ENCODE measurements at places on chromosomes 4 and X.

- no peak for DNase-seq
Measured at GRCh38 chr4:182105416-182105815, 137.8 kb upstream of the TENM3 start.

GRCh38 chr4:6456450-6456849, 16.0 kb downstream of the PPP2R2C start:
- no peak for DNase-seq

- peak; percentile 38 for DNase-seq
Measured at GRCh38 chrX:51802917-51803688, 59.9 kb downstream of the GSPT2 start.

DNA sequence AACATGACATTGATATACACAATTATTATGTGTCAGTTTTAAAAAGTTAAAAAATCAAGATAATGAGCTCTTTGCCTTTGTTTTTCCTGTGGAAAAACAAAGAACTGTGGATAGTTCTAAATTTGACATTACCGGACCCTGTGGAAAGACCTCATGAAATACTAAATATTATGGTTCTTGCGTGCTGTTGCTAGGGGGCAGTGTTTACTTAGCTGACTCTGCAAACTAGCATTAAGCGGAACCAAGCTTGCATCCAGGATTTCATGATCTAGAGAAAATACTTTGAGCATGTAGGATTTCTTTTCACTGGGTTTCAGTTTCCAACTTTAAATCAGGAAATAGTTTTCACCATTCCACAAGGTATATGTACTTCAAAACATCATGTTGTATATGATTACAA, 33.6 kb downstream of the CLCN4 start:
- no peak for DNase-seq

GRCh38 chr4:33577791-33578190, 2666.5 kb downstream of the ARAP2 start:
- DNase-seq: no peak

DNA sequence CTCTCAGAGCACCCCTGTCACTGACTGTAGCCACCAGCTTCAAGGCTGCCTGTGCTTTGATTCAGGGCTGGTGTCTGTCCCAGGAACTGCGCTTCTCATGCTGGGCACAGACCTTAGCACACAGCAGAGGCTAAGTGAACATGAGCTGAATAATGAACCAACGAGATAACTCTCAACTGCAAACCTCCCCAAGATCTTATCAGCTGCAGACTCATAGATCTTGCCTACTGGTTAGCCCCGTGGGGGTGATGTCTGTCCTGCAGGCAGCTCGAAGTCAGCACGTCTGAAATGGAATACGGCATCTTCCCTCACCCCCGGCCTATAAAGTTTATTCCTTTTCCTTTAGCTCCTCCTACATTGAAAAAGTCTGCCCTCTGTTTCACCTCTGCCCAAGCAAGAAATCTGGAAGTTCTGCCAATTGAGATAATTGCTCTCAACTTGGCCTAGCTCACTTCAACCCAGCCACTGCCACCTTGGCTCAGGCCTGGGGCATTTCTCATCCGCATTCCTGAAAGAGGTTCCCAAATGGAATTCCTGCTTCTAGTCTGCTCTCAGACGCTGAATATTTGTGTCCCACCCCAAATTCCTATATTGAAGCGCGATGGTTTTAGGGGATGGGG, 73.7 kb downstream of the GATB start:
- no peak for DNase-seq

GRCh38 chr4:48343551-48343950, 2.2 kb downstream of the SLAIN2 start:
- DNase-seq: no peak

- no peak for DNase-seq
Measured at GRCh38 chr4:163332526-163333406, at the start of gene NPY1R. Gene NPY1R, minus strand, starts transcription at chr4:163332596. Its CDS starts 6,042 bp downstream, at chr4:163326554.

DNA sequence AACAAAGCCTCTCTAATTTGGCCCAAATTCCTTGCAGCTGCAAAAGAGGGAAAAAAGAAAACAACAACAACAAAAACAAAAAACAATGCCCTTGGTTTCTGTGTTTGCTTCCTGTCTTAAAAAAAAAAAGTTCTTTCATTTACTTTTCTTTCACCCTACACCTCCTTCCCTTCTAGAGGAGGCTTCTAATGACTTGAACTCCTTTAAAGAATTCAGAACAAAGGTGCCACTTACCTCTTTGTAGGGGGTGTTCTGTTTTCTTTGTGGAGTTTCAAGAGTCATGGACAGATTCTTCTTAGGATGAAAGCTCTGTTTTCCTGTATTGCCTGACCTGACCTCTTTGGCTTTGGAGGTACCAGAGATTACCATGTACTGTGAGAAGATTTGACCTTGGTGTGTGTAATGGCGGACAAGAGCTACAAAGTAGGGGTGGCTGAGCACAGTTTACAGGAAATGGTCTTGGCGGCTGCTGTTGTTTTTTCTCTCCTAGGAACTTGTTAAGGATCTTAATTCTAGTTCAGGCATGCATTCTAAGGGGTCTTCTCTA, 72.4 kb upstream of the S100G start:
- DNase-seq: no peak

- DNase-seq: no peak
Measured at GRCh38 chr4:16133406-16133805, 49.6 kb upstream of the PROM1 start.

GRCh38 chr4:111802191-111802590, 343.1 kb upstream of the FAM241A start:
- no peak for DNase-seq

DNA sequence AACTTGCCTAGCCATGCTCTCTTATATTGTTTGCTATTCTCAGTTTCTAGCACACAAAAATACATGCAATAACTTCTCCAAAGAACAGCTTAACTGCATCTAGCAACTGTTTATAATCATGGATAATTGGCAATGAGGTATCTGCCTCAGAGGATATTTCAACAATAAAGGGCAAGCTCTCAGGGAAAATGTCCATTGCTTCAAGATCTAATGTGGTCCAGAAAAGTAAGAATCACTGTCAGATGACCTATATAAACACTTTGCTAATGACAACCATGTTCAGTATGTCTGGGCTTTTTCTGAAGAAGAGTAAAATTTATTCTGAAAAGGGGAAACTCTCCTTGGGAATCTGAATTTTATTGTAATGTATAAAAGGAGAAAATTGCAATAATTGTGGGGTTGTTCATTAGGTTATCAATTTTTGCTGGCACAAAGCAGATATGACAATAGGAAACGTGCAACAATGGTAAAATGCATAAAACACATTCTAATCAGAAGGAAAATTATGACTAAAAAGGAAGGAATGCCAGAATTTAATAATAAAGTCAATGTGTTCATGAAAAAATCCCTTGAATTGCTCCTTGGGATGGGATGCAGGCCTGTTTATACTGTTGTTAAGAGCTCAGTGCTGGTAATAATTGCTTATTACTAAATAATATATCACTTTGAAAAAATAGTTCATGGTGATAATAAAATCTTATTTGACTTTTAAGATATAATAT, 90.3 kb downstream of the ANTXR2 start:
- DNase-seq: no peak

DNA sequence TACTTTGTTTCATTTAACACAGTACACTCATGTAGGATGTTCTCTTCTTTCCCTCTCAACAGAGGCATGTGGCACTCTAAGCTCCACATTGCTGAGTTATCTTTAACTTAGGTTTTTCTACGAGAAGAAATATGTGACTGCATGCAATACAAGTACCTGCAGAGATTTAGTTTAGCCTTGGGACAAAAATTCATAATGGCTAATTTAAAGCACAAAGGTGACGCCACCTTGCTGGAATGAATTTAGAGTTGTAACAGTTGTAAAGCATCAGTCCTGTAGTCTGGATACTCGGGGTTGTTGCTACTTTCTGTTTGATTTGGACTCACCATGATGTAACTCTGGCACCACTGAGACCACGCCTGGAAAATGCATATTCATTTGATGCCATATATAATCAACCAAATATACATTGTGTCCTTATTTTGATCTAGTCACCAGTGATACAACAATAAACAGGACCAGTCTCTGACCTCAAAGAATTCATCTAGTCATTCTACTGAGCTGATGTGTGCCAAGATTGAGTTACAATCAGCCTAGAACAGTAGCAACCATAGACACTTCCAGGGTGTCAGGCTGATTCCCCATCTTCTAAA, 451.0 kb upstream of the ZFP42 start:
- DNase-seq: no peak

- DNase-seq: no peak
Measured at GRCh38 chrX:151538190-151539122, 25.0 kb upstream of the PASD1 start.

GRCh38 chrX:38426785-38427184, 74.4 kb downstream of the OTC start:
- no peak for DNase-seq

GRCh38 chrX:132041015-132041414, 17.9 kb downstream of the STK26 start:
- no peak for DNase-seq

- no peak for DNase-seq
Measured at GRCh38 chr4:76950956-76951671, 1.6 kb downstream of the SEPTIN11 start.

- DNase-seq: no peak
Measured at GRCh38 chr4:78020677-78021076, 36.4 kb upstream of the FRAS1 start.

- DNase-seq: no peak
Measured at GRCh38 chr4:65670331-65671031, at the start of gene EPHA5. Gene EPHA5, minus strand, starts transcription at chr4:65670489. Its CDS starts 747 bp downstream, at chr4:65669742.

GRCh38 chr4:24080871-24081270, 191.0 kb upstream of the PPARGC1A start:
- no peak for DNase-seq

GRCh38 chrX:118392716-118393115, 46.8 kb downstream of the WDR44 start:
- DNase-seq: no peak

GRCh38 chr4:128234836-128235235, 52.8 kb downstream of the PGRMC2 start:
- no peak for DNase-seq

DNA sequence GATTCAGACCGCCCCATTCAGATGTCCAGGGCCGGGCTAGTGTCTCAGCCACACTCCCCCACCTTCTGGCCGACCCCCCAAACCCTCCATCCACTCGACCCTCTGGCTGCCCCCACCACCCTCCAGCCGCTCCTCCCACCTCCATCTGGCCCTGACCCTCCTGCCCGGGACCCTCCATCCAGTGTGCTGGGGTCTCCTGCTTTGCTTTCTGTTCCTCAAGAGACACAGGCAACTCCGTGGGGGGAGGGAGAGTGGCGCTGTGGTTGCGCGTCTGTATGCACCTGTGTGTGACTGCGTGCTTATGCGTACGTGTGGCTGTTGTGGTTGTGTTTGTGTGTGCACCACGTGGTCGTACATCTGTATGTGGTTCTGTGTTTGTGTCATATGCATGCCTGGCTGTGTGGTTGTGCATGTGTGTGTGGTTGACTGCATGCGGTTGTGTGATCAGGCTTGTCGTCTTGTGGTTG, 33.3 kb downstream of the CPLX1 start:
- no peak for DNase-seq

- no peak for DNase-seq
Measured at GRCh38 chr4:72591547-72592454, 22.8 kb upstream of the ADAMTS3 start.

GRCh38 chrX:109830157-109830703, 97.2 kb upstream of the ACSL4 start:
- DNase-seq: no peak

DNA sequence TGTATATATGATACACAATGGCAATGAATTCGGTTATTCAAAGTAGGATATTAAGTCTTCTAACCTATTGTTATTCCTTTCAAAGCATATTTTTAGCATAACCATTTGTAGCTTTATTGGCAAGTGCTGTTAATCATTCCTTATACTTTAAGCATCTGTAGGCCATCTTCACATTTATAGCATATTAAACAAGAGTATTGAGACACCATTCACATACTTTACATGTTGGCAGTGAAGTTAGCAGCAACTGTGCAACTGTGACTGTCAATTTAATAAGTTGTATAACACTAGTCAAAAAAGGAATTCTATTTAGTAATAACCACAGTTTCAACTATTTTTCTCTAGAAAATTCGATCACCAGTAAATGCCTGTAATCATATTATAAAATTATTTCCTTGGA, 107.3 kb upstream of the MYOZ2 start:
- DNase-seq: no peak

DNA sequence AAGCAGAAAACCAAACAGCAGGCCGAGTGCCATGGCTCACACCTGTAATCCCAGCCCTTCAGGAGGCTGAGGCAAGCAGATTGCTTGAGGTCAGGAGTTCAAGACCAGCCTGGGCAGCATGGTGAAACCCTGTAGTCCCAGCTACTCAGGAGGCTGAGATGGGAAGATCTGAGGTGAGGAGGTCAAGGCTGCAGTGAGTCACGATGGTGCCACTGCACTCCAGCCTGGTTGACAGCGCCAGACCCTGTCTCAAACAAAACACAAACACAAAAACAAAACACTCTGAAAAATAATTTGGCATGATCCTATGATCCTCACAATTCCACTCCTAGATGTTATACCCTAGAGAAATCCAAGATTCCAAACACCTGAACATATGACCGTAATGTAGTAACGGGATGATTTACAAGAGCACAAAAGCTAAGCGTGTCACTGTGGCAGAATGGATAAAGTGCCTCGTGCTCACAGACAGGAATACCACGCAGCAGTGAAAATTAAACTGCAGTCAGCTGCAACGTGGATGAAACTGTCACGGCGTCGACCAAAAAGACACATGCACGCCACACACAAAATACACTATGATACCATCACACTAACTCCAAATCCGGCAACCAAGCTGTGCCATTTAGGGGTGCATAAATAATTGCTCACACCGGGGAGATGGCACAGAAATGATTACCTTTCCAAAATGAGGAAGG, 1.7 kb downstream of the NELFA start:
- no peak for DNase-seq

DNA sequence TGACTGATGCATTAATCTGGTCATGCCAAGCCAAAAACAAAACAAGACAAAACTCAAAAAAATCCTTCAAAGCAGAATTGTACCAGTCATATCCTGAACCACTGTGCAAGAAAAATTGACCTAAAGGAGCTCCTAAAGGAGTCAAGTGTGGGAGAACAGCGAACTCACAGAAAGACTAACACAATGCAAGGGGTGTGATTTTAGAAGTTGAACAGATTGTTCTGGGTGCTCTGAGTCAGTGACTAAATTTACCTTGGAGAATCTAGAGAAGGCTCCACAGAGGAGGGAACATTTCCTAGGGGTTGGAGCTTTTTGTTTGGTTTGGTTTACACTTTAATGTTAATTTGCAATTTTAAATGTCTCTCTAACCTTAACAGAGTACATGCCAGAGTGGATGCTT, 48.9 kb upstream of the PHF8 start:
- no peak for DNase-seq

DNA sequence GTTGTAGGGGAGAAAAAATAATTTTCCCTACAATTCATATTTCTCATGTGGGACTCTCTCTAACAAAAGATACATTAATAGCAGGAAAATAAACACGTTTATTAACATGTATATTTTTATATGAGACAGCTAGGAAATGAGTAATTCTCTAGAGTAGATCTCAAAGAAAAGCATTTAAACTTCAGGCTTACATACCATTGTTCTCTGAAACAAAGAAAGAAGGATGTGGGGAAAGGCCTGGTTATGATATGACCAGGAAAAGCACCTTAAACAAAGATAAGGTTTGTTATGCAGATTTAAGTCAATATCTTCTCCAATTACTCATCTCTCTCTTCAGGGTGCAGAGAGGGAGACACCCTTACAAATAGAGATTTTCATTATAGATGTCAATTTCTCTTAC, 131.3 kb downstream of the SLC7A11 start:
- no peak for DNase-seq

All from central memory CD8-positive, alpha-beta T cell (primary cell).